ENCODE measurements at places on chromosomes 6 and 20. TPM values are rescaled to one million over a fixed set of nuclear protein-coding genes. Genes with fewer than 3 reads are reported as not detected.

MRPS18A gene
- 40.2 TPM for total RNA-seq

C20orf144 gene
- total RNA-seq: not detected

LY6G5C gene
- not detected for total RNA-seq

DNA sequence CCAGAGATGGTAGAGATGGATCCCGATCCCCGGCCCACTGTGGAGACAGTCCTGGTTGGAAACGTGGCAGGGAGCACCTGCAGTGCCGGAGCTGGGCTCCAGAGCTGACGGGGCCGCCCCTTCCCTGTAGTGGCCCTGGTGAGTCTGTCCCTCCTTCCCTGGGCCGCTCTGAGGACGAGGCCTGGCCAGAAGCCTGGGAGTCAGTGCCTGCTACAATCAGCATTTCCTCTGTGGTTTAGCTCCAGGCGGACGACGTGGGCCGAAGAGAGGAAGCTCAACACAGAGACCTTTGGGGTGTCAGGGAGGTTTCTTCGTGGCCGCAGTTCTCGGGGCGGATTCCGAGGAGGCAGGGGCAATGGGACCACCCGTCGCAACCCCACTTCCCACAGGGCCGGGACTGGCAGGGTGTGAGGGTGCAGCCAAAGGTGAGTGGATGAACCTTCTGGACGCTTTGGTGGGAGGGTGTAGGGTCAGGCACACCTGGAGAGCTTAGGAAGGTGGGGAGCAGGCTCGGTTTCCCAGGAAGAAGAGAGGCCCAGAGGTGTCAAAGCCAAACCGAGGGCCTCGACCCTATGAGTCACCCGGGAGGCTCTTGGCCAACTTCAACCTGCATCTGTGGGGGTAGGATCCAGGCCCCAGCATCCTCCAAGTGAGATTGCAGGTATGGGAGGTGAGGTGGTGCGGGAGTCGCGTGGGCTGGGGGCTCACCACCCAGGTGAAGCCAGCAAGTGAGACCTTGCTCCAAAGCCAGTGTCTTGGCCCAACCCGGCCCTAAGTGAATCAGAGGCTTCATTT lies 9.9 kb downstream of the PSMA7 start:
- DNase-seq: no peak
- peaks cover 100% of the 10 kb centered on the region for H3K36me3 ChIP-seq
- H3K27me3 ChIP-seq: no peaks in the 10 kb centered on the region
- H3K4me3 ChIP-seq: no peak overlapping the region
- no peak overlapping the region for H3K27ac ChIP-seq

GRCh38 chr6:108549741-108550140 lies 11.0 kb upstream of the FOXO3 start:
- H3K27ac ChIP-seq: no peak overlapping the region
- no peaks in the 10 kb centered on the region for H3K4me1 ChIP-seq
- H3K4me3 ChIP-seq: no peak overlapping the region
- no peak for DNase-seq
- no peaks in the 10 kb centered on the region for H3K36me3 ChIP-seq

- H3K4me3 ChIP-seq: no peak overlapping the region
- H3K27ac ChIP-seq: no peak overlapping the region
- peaks cover 14% of the 10 kb centered on the region for H3K4me1 ChIP-seq
- no peaks in the 10 kb centered on the region for H3K27me3 ChIP-seq
Measured at GRCh38 chr6:152630832-152631231, 6.3 kb downstream of the SYNE1 start.

DNA sequence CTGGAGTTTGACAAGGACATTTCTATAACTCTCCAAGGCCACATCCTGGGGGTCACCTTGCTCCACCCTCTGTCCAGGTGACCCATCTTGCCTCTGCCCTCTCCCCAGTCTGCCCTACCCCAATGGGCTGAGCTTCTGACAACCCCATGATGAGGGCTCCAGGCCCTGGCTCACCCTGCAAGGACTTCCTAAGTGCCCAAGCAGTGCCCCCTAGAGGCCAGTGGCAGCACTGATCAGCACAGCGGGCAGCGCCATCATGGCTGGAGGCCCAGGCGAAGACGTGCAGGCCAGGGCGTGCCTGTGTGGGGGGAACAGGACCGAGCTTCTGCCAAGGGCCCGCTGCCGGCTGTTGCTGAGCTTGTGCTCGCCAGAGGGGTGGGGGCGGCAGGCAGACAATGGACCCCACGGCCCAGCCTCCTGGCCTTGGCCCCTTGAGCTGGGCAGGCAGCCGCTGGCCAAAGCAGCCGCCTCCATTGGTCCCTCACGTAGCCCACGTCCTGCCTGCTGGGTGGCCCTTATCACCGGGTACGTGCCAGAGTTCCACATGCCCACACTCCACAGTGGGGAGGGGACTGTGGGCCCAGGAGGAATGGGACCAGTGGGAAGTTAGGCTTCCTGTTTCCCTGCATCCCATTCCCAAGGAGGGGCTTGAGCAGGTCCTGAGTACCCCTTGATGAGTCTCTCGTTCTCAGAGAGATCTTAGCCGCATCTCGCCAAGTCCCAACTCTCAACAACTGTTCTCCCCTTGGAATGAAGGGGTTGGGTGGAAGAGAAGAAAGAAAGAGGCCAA lies 64.3 kb downstream of the MRPL14 start:
- H3K27me3 ChIP-seq: no peaks in the 10 kb centered on the region
- H3K36me3 ChIP-seq: no peaks in the 10 kb centered on the region
- peaks cover 22% of the 10 kb centered on the region for H3K4me1 ChIP-seq
- no peak overlapping the region for H3K4me3 ChIP-seq
- no peak overlapping the region for H3K27ac ChIP-seq
- peak; percentile 34 for DNase-seq

Measured in stomach (tissue), 19 donors.